ENCODE measurements at places on chromosomes 13 and 19.

GRCh38 chr13:59144700-59145099 lies 1019.0 kb downstream of the DIAPH3 start:
- no peak for DNase-seq

DNA sequence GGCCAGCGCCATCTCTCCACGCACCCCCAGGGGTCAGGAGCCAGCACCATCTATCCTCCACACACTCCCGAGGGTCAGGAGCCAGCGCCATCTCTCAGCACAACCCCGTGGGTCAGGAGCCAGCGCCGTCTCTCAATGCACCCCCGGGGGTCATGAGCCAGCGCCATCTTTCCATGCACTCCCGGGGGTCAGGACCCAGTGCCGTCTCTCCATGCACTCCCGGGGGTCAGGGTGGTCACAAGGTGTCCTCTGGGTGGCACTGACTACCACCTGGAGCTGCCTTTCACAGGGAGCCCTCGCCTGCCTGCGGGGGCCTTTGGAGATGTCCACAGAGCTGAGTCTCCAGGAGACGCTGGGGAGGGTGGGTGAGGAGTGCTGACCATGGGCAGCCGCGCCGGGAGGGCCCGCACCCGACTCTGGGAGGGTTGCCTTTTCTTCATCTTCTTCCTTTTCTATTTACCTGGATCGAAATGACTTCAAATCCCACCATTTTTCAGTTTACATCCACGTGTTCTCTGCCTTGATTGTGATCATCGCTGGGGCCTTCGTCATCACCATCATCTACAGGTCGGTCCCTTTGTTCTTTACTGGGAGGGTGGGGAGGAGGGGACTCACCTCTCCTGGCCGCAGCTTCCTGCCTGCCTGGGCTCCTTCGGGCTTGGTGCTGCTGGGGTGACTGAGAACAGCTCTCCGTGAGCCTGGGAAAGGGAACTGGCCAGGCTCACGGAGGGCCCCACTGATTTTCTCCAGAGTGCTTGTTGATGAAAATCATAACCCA lies 19.1 kb downstream of the TEX29 start:
- DNase-seq: no peak

GRCh38 chr19:31355665-31356289 lies 6.5 kb upstream of the TSHZ3 start:
- DNase-seq: no peak

GRCh38 chr13:99275093-99275469 lies 16.9 kb upstream of the GPR18 start:
- peak; percentile 67 for DNase-seq

DNA sequence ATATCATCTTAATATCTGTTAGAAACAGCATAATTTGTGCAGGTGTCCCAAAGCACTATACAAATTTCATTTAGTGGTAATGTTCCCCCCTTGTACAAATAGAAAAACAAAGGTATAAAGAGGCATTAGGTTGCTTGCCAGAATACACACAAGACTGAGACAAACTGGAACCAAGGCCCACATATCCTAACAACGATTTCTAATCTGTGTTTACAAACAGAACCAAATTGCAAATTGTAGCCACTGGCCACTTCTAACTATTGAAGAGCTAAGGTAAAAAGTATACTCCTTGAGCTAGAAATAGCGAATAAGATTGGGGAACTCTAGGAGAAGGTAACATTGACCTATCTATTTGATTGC lies 526.1 kb downstream of the KLF12 start:
- DNase-seq: no peak

DNA sequence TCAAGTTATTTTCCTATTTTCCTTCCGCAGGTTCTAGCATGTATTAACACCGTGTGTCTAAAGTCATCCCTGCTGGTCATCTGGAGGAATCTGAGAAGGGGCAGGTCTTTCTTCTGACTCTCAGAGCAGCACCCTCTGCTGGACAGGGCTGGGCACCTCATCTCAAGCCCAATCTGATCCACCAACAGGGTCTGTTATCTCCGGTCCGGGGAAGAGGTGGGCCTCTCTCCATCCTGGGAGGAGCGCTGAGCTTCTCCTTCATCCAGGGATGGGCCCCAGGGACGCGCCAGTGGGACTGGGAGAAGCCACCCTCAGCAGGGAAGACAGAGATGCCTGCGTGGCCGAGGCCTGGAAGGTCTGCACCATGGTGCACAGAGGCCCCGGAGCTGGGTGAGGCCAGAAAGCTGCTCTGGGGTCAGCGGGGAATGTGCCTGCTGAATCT lies 26.0 kb upstream of the ZNF331 start:
- peak; percentile 59 for DNase-seq

- DNase-seq: no peak
These were observed 517 bp downstream of the GTF2F1 start for GRCh38 chr19:6392221-6393073.

DNA sequence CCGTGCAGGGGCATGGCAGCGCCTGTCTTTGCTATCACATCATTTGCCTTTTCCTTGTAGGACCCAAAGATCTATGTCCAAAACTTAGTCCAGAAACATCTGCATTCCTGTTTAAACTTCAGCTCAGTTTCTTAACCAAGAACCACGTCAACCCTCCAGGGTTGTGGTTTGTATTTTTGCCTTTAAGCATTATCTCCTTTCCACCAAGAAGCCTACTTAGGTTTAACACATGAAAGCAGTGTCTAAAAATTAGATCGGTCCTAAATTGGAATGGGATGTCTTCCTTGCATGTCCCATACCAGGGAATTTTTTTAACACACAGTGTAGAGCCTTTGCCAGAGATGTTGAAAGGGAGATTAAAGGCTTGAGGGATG lies 38.8 kb downstream of the DHRS12 start:
- DNase-seq: no peak

GRCh38 chr19:17314007-17314593 lies 4.7 kb downstream of the DDA1 start:
- DNase-seq: no peak

- no peak for DNase-seq
These were observed 48.0 kb downstream of the RFC3 start for GRCh38 chr13:33865945-33866344.

- DNase-seq: no peak
These were observed 19.4 kb upstream of the GPR18 start for GRCh38 chr13:99277629-99278028.

Data from foreskin fibroblast (primary cell).